Stimulated activated CD8-positive, alpha-beta memory T cell treated with anti-CD3 and anti-CD28 coated beads, Interleukin-7, amount 100 ng/mL, for 24 hours (primary cell): ENCODE measurements at places on chromosomes 13 and 19.
A peak's percentile ranks its signal among the peaks of the same experiment; 100 is the strongest.

GRCh38 chr13:106919133-106919532 lies 351.2 kb upstream of the ARGLU1 start:
- DNase-seq = no peak

GRCh38 chr13:50995854-50996253 lies 86.3 kb downstream of the RNASEH2B start:
- DNase-seq = no peak

DNA sequence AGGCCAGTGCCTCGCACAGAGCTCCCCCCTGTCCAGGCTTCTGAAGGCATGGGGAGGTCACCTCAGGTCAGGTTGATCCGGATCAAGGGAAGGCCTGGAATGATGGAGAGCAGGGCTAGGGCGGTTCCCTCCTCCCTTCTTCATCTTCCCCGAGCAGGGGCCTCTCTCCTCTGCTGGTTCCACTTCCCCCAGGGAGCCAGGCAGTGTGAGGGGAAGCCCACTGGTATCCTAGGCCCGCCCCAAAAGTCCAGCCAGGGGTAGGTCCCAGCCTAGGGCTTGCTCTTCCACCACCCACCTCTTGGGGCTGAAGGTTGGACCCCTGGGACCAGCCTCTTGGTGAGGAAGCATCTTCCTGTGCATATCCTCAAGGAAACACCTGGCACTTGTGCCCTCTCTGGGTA lies 16.4 kb upstream of the PRR19 start:
- DNase-seq = no peak

DNA sequence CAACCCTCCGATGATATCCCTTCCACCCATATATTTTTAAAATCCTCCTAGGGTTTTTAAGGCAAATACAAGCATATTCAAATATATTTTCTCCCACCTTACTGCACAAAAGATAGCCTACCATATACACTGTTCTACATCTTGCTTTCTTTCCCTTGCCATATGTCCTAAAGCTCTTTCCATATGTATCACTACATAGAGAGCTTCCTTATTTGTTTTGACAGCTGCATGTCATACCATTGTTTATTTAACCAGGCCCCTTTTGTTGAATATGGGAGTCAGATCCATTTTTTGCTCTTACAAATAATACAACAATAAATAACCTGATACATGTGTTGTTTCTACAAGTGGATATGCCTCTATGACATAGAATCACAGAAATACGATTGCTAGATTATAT lies 32.8 kb upstream of the WDFY2 start:
- DNase-seq = no peak

DNA sequence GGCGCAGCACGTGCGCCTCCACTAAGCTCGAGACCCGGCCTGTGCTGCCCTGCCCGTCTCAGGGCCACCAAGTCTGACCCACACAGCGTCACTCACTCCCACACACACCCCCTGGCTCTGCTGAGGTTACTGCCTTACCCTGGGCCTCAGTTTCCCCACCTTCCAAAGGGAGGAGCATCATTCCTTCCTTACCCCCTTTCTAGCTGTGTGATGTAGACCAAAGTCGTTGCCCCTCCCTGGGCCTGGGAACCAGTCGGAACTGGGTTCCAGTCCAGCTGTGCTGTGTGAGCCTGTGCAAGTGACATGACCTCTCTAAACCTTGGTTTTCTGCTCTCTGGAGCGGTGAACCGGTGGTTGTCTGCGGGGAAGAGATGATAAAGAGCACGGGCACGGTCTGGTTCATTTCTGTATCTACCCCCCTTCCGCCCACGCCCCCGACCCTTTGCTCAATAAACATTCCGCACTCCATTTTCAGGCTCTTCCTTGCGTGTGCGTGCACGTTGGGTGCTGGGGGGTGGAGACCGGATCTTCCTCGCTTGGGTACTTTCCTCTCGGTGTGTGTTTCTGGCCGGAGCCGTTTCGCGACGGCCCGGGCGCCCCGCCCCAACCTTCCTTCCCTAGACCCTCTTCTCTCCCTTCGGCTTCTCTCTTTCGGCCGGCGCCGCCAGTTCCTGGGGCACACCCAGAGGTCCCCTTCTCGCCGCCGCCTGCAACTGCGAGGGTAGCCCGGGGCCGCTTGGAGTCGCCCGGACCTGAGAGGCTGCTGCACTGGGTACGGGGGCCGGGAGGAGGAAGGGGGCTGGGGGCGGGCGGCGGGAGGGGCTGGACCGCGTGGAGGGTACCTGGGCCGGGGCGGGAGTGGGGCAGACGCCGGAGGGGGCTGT lies at the start of gene ZNF581:
TSS of gene ZNF581 (plus strand) at position 647 of the 884 bp plus-strand sequence. CDS start 923 bp downstream, outside the sequence.
- DNase-seq = peak; percentile 71

- DNase-seq = no peak
These were observed 309.8 kb downstream of the DNAJC15 start for GRCh38 chr13:43333176-43333575.

GRCh38 chr19:14954071-14954655 lies 12.9 kb downstream of the OR7C2 start:
- DNase-seq = no peak

DNA sequence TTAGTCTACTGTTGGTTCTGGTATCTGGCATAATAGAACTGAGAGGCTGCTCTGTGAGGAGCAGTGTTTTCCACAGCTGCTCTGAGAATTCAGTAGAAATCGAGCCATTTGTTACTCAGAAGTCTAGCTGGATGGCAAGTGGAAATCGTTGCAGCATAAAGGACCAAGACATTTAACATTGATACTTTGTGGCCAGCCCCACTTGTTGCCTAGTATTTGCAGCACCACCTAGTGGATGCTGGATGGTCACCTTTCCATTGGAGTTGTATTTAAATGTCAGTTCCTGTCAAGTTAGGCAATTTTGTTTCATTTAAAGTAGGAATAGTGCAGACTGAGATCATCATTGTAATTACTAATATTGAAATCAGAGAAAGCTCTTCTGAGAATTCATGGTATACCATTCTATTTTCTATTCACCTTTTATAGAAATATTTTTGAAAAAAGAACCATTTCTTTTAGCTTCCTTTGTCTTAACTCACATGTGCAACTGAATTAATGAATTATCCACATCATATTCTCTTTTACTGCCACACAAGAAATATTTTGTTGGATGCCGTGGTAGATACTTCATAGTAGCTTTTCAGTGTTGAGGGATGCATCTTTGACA lies 64.6 kb downstream of the PDS5B start:
- peak; percentile 21 for DNase-seq

DNA sequence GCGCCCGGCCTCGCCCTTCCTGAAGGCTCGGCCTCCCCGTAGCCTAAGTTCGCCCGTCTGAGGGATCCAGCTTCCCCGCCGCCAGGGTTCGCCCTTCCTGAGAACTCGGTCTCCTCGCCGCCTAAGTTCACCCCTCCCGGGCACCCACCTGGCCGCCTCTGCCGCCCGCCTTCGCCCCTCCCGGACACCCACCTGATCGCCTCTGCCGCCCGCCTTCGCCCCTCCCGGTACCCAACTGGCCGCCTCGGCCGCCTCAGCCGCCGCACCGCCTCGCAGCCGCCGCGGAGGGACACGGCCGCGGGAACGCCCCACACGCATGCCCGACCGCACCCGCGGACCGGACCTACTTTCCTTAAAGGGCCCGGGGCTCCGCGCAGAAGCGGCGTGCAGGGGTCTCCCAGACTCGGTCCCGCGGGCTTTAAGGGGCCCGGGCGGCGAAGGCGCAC lies at the start of gene MOB3A:
TSS of gene MOB3A (minus strand) at position 293 of the 446 bp plus-strand sequence. CDS start 17,766 bp downstream, outside the sequence.
- DNase-seq = no peak

DNA sequence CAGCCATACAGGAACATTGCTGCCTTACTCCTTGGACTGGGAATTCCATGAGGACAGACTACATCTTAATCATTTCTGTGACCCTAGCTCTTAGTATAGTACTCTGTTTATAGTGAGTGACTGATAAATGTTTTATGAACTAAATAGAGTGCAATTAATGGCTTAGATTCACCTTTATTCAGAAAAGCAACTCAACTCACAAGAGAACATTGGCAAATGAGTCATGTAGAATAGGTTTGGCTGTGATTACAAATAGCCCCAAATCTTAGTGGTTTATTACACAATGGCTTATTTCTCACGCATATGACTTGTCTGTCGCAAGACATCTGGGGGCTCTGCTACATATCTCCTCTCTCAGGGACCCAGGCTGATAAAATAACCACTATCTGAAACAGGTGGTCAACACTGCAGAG lies 121.6 kb upstream of the KL start:
- no peak for DNase-seq

DNA sequence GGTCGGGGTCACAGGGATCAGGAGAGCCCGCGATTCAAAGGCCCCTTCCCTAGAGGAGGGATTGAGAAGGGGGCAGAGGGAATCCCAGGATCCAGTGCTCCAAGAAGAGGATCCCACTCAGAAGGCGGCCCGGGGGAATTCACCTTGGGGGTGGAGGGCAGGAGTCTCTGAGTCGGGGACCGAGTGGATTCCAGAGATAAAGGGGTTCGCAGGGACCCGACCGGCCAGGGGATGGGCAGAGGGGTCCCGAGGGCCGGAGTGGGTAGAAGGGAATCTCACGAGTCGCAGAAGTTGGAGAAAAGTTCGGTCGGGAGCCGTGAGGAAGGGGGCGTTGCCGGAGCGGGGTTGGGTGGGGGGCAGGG lies 261 bp downstream of the PRKD2 start:
- no peak for DNase-seq

GRCh38 chr13:113001241-113002140 lies 32.5 kb downstream of the MCF2L start:
- no peak for DNase-seq

GRCh38 chr13:111844682-111845081 lies 222.3 kb upstream of the SOX1 start:
- no peak for DNase-seq

GRCh38 chr19:28039677-28040381 lies 1173.1 kb downstream of the UQCRFS1 start:
- no peak for DNase-seq

- no peak for DNase-seq
These were observed 4.7 kb upstream of the POMP start for GRCh38 chr13:28654276-28654675.

GRCh38 chr13:87680298-87680697 lies 9.1 kb downstream of the SLITRK5 start:
- DNase-seq = no peak

DNA sequence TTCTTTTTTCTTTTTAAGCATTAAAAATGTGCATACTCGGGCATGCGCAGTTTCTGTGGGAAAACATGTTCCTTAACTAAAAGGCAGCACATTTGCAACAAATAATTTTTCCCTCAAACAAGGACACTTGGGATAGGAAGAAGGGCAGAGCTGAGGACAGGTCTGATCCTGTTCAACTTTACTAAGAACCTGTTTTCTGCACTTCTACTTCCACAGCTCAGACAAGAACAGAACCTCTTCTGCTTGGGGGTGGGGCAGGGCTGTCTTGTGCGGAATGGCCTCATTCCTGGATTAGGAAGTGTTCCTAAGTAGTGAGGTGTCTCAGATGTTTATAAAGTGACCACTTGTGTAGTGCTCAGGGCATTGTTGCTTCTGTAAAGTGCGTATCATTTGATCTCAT lies 18.3 kb downstream of the SAFB start:
- no peak for DNase-seq

GRCh38 chr19:40286235-40286970 lies 1.3 kb upstream of the AKT2 start:
- DNase-seq = no peak

DNA sequence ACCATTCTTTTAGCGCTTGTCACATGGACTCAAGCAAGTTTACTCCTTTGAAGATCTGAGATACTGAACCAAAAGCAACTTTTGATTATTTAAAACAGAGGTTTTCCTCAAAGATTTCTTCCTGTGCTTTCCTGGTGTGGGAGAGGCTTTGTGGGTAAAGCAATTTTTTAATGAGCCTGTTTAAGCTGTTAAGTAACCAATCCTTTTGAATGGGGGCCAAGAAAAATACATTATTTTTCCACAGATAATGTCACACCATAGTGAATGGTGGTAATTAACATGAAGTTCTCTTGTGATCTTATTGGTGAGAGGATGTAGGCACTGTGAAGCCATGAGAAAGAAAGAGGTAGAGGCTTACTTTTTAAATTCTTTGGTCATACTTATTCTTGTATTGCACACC lies 55.8 kb upstream of the OBI1 start:
- DNase-seq = no peak
